NCI-H748 treated with DMSO at 0.1 percent for 48 hours (cell line): ENCODE measurements at places on chromosomes 13 and 19.

GRCh38 chr19:39704181-39705044 lies at the start of gene LGALS14:
Gene LGALS14, plus strand, starts transcription at chr19:39704481. Its CDS starts 48 bp downstream, at chr19:39704529.
- DNase-seq = peak; percentile 57

DNA sequence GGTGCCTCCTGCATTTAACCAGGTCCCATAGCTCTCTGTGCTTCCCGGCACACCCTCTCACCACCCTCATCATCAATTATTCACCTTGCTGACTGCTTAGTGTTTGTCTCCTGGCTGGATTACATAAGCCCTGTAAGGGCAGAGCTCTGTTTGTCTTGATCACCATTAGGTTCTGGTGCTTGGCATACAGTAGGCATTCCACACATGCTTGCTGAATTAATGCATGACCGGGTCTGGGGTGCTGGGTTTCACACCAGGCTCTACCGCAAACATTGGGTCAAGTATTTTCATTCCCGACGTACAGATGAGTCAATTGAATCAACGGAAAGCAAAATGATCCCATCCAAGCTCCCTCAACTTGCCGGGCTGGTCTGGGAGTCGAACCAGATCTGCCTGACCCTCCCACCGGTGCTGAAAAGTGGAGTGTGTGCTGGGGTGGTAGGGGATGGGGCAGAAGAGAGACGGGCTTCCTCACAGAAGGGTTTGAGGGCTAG lies 28.5 kb downstream of the VAV1 start:
- DNase-seq = no peak

- no peak for DNase-seq
These were observed 68.6 kb upstream of the TEX29 start for GRCh38 chr13:111251646-111252445.

- no peak for DNase-seq
These were observed 1287.7 kb downstream of the SLITRK5 start for GRCh38 chr13:88958821-88959220.

GRCh38 chr19:7871437-7872305 lies 2.5 kb downstream of the PRR36 start:
- DNase-seq = peak; percentile 74

GRCh38 chr19:4059891-4060620 lies 6.6 kb downstream of the ZBTB7A start:
- no peak for DNase-seq

DNA sequence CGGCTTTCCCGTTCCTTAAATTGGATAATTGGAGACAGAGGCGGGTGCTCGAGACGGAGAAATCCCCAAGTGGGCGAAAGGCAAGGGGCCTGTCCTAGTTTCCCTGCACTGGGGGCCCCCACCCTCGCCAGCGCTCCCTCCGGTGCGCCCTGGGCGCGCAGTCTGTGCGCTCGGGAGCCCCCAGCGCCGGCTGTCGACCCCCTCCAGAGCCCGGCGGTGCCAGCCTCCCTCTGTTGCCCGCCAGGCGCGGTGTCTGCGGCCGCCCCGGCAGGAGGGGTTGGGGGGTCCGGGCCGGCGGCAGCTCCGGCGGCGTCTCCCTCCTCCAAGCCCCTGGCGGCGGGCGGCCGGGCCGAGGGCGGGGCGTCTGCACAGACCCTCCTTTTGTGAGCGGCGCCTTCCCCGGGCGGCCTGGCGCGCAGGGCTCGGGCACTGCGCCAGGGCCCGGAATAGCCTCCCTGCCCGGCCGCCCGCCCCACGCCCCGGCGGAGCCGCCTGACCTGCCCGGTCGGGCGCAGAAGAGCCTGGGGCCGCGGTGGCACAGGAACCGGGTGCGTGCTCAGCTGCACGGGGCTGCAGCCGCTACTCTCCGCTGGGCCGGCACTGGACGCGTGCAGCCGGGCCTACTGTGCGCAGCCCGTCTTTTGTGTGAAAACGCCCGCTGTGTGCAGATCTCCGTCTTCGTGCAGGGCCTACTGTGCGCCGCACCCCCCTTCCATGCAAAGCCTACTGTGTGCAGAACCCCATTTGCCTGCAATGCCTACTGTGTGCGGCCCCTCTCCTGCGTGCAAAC lies 13.2 kb downstream of the GADD45B start:
- no peak for DNase-seq

- DNase-seq = no peak
These were observed 172.0 kb downstream of the TEX29 start for GRCh38 chr13:111492341-111492950.

- DNase-seq = no peak
These were observed 179.2 kb downstream of the NHLRC3 start for GRCh38 chr13:39217471-39217870.

DNA sequence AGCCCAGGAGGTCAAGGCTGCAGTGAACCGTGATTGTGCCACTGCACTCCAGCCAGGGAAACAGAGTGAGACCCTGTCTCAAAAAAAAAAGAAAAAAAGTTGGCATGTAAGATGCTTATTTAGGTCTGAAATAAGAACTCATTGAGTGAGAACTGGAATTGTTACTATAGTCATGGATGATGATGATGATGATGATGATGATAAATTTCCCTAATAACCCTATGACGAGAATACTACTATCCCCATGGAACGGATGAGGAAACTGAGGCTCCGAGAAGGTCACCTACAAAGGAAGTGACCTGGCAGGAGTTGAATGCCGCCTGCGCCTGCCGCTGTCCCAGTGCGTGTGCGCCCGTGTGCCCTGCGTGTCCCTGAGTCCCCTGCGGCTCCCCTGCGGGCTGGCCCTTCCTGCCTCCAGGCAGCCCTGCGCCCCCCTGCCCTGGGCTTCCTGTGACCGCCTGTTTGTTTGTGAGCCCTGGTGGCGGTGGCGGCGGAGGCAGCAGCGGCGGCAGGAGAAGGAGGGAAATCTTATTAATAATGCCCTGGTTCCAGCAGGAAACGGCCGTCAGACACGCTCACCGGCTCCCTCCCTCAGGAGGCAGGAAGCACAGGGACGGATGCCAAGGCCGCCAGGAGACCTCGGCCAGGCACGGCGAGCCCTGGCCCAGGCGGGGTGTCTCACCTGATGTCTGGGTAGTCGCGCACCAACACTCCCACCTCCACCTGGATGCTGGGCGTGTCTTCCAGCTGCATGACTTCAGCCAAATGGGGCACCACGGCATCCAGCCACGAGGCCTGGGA lies 29.6 kb downstream of the EXOC3L2 start:
- DNase-seq = no peak

GRCh38 chr19:9971166-9971897 lies 35.0 kb upstream of the OLFM2 start:
- DNase-seq = no peak
